Stimulated activated CD8-positive, alpha-beta memory T cell treated with anti-CD3 and anti-CD28 coated beads, Interleukin-4, amount 100 ng/mL, for 48 hours (primary cell): ENCODE measurements at places on chromosomes 7 and 10.

GRCh38 chr7:1535100-1535458, 4.6 kb downstream of the MAFK start:
- DNase-seq = no peak

- no peak for DNase-seq
Observed at GRCh38 chr7:1981878-1982230, 250.9 kb downstream of the MAD1L1 start.

DNA sequence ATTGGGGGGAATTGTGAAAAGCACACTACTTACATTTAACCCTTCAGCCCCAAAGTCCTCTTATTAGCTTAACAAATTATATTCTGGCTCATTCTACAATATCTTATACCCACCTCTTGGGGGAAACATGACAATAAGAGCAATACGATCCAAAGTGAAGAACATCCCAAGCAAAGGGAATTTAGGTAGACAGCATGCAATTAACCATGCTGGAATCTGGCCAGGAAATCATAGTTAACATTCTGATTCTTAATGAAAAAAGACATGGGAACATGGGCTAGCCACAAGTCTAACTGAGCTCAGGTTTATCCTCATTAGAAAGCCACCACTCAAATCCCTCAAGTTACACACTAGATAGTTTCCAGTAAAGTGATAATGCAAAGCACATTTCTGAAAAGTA, 241.9 kb upstream of the SLC26A5 start:
- no peak for DNase-seq

DNA sequence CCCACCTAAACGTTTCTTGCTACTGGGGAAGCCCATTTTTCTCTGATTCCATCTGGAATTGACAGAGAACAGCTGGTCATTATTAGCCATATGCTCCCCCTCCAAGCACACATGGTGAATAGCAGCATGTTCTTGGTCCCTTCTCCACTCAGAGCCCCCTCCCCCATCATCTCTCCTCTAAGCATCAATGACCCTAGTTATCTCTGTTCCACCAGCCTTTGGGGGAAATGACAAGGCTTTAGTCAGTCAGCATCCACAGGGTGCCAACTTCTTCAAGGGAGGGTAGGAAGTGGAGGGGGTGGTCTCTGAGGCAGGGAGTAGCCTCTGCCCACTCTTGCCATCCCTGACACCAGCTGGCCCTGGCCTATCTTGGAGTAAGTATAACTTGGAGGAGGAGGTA, 163.1 kb downstream of the UBE2H start:
- no peak for DNase-seq

GRCh38 chr10:110664483-110665420, 20.6 kb downstream of the RBM20 start:
- no peak for DNase-seq

GRCh38 chr10:13271552-13272163, 28.2 kb downstream of the PHYH start:
- DNase-seq = peak; percentile 71

DNA sequence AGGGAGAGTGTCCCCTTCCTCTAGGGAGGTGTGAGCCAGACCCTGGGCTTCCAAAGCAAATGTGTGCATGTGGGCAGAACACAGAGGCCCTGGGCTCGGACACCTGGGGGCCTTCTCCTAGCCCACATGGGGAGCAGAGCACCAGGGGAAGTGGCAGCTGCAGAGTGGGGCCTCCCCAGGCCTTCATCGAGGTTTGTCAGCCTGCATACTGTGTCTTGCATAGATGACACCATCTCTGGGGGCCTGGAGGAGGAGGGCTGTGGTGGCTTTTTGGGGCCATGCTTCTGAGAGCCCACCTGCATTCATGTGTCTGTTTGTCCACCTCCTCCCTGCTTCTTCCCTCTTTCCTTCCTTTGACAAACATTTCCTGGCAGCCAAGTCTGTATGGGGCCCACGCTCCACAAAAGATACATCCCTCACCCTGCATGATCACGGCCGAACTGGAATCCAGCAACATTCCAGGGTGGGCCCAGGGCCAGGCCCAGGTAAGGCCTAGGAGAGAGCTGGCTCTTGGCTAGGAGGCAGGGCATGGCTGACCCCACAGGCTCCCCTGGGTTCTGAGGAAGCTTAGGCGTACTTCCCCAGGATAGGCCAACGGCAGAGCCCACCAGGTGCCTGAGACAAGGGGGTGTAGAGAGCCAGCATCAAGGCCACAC, 79.2 kb downstream of the ZMIZ1 start:
- no peak for DNase-seq
